NCI-H2171 treated with DMSO at 0.1 percent for 48 hours (cell line): ENCODE measurements at places on chromosomes 3 and 15.

DNA sequence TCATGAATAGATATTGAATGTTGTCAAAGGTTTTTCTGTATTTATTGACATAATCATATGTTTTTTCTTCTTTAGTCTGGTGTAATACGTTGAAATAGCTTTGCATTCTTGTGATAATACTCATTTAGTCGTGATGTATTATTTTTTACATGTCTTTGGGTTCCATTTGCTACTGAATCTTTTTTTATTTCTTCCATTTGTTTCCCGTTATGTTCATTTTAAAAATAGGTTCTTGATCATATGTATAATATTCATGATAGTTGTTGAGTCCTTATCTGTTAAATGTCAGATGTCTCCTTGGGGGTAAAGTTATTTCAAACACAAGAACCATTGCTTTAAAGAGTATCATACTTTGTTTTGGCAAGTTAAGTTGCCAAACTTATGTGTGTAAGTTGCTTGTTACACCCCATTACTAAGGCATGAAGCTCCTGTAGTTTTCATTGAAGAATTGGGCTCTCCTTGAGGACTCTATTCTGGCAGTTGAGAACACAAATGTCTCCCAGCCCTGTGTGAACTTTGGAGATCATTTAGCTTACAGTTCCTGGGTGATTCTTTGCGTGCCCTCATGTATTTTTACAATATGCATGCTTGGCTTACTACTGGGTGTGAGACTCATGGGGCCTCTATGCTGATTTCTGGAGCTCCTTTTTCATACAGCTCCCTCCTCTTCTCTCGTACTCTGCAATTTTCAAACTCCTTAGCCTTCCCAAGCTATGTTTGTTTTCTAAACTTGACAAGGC is 8.3 kb downstream of the AKAP13 start:
- DNase-seq = no peak

GRCh38 chr3:128076483-128077201 is 24.4 kb downstream of the SEC61A1 start:
- DNase-seq = peak; percentile 28

DNA sequence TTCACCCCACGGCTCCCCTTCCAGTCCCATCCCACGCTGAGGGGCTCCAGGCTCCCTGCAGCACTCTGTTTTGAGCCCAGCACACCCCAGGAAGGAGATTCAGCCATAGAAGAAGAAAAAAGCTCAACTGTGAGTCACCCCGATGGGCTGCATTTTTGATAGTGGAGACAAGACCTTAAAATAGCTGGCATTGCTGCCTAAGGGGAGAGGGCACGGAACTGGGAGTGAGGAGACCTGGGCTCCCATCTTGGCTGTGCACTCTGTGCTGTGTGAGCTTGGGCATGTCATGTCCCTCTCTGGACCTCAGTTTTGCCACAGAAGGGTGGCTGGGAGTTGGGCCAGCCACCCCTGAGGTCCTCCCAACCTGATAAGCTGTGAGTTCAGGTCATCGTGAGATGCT is 57.2 kb upstream of the SMAD6 start:
- DNase-seq = no peak

- DNase-seq = no peak
Observed at GRCh38 chr15:39936187-39936586, 2.3 kb downstream of the EIF2AK4 start.

- DNase-seq = no peak
Observed at GRCh38 chr3:125023833-125024555, 31.8 kb downstream of the HEG1 start.

DNA sequence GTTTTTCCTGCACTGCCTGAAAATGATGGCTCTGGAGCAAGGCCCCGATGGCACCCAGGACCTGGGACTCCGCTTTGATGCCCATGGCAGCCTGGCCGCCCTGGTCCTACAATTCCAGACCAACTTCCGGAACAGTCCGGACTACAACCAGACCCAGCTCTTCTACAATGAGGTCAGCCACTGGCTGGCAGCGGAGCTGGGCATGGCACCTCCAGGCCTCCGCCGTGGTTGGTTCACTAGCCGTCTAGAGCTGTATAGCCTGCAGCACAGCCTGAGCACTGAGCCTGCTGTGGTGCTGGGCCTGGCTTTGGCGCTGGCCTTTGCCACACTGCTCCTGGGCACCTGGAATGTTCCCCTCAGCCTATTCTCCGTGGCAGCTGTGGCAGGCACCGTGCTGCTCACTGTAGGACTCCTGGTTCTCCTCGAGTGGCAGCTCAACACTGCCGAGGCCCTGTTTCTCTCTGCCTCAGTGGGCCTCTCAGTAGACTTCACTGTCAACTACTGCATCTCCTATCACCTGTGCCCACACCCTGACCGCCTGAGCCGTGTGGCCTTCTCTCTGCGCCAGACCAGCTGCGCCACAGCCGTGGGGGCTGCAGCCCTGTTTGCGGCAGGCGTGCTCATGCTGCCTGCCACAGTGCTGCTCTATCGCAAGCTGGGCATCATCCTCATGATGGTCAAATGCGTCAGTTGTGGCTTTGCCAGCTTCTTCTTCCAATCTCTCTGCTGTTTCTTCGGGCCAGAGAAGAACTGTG is 10.9 kb downstream of the DISP2 start:
- DNase-seq = no peak

GRCh38 chr3:45198264-45199260 is 27.5 kb downstream of the TMEM158 start:
- DNase-seq = no peak

DNA sequence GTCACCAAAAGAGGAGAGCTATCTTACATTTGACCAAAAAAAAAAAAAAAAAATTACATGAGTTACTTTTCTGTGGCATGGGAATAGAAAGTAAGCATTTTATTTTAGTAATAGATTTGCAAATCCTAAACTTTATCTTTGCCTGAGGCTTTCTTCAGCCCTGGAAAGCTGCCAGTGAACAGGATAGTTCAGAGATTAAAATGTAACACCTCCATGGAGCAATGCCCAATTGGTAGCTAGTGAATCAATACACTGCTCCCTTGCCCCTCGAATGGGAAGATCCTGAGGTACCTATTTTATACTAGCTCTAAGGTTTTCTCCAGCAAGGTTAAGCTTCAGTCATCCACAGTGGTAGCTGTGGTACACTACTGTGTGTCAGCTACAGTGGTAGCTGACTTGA is 867.1 kb downstream of the NAALADL2 start:
- DNase-seq = no peak

DNA sequence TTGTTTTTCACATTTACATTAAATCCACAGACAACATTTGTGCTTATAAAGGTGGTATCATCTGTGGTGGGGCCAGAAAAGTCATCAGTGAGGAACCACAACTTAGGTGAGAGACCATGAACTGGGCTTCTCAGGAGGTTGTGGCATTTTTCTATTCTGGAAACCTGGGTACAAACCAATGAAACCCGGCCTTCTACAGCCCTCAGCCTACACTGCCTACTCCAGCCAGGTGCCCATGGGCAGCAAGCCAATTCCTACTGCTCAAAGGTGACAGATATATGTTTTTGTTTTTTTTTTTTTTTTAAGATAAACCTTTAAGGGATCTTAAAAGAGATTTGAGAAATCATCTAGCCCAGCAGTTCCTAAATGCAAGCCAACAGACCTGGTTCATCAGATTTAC is 20.3 kb downstream of the SPG21 start:
- no peak for DNase-seq

DNA sequence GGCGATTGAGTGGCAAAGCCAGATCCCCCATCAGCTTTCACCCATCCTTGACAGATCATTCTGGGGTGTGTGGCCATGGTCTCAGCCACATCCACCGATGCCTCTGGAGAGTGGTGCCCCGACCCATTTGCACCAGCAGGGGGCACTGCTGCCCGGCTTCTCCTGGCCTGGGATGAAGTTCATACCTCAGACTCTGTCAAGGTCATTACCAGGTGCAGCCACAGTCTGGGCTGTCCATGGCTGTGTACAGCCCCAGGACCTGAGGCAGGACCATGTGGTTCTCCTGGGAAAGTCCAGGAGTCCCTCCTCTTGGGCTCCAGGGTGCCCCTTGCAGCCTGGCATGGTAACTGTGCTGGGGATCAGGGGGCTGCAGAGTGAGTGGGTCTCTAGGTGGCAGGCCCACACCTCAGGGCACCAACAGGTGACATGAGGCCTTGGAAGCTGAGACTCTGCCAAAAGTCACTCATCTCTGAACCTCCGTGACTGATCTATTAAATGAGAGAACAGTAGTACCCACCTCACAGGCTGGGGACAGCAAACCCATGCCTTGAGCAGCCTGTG is 67.2 kb downstream of the CACNA2D2 start:
- no peak for DNase-seq

DNA sequence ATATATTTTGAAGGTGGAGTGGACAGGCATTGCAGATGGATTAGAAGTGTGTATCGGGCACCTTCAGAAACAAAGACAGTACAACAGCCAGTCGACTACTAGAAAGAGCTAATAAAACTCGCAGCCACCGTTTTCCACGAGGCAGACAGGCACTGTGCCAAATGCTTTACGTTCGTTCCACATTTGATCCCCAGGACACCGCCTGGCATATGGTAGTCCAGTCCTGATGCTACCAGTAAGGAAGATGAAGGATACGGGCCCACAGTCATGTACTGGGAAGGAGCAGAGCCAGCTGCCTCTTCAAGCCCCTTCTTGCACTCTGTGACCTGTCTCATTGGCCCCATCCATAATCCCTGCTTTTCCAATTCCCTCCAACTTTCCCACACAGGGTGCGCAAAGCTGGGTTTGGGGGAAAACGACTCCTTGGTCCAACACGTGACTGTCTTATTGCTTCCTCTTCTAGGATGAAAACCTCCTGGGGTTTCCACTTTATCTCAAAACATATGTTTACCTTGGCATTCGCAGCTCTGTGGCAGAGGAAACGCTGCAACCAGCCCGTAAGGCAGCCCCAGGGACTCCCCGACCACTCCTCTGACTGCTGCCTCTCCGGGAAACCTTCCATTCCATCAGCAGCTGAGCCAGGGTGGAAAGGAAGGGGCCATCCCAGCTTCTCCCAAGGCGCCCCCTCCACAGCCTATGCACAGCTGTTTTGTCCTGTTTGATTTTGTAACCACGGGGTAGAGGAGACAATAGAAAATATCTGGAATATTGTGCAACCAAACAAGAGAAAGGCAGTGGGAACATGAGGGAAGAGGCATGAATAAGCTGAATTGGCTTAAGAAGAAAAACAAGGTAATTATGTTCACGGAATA is 107.4 kb downstream of the ADAMTS17 start:
- peak; percentile 2 for DNase-seq

- DNase-seq = no peak
Observed at GRCh38 chr3:121436074-121436473, 109.7 kb downstream of the POLQ start.

DNA sequence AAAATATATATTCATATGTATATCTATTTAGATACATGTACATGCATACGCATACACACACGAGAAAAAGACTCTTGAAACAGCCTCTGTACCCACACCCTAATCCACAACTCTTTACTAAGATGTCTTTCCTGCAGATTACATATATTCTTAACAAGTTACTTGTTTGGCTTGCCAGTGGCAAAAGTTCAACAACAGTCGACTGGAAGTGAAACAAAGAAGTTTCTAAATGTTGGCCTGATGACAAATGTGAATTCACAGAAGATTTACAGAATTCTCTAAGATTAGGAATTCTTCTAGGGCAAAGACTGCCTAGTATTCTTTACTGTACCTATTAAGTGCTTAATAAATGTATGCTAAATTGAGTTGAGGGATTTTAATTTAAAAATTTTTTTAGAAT is 116.8 kb downstream of the CDIN1 start:
- DNase-seq = no peak

- DNase-seq = no peak
Observed at GRCh38 chr15:35061825-35062737, 23.0 kb downstream of the NANOGP8 start.

GRCh38 chr15:58518626-58519025 is 86.8 kb downstream of the LIPC start:
- no peak for DNase-seq

GRCh38 chr15:73748730-73749129 is 4.4 kb downstream of the INSYN1 start:
- DNase-seq = peak; percentile 5

GRCh38 chr15:78927077-78927790 is 17.6 kb downstream of the CTSH start:
- no peak for DNase-seq

DNA sequence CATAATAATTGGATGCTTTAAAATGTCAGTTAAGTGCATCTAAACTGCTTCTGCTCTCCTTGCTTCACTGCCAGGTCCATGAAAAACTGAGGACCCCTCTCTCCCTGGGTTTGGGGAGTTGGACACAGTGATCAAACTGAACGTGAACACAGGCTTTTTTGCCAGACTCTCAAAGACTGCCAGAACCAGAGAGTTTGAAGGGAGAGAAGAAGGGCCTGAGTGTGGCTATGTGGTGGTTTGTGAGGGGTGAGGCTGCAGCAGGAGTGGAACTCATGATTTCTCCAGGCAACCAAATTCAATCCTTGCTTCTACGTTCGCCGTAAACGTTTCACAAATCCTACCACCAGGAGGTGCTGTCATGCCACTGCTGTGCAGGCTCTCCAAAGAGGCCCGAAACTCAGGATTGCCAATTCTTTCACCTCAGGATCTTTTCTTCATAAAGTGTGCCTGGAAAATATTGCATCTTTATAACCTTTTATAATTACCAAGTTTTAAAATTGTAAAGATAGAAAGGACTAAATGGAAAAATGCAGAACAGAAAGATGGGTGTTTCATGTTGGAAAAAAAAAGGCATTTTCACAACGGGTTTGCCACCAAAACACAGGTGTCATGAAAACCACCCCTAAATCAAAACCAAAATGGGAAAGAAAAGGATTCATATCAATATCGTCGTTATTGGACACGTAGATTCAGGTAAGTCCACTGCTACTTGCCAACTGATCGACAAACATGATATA is 19.7 kb downstream of the TM4SF4 start:
- DNase-seq = peak; percentile 1

DNA sequence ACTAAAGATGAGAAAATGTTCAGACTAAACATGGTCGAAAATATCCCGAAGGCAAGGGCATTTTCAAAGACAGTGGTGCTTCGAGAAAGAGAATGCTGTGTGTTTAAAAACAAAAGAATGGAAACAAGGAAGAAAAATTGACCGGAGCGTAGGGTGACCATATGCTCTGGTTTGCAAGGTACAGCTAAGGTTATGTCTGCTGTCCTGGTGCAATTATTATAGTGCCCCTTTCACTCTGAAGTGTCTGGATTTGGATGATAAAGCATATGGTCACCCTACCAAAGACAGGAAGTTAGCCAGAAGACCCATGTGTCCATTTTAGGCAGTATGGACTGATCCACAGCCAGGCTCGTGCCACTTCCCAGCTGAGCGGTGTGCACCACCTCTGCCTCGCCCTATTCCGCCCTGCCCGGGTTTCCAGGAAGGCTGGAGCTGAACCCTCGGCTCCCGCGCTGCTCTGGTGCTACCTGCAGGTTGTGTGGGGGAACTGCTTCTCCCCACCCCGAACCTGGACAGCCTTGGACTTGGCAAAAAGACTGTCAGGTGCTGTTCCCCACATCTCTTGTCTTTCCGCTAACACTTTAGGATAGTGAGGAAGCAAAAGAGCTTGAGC is 25.2 kb downstream of the GOLGA6D start:
- DNase-seq = peak; percentile 57

DNA sequence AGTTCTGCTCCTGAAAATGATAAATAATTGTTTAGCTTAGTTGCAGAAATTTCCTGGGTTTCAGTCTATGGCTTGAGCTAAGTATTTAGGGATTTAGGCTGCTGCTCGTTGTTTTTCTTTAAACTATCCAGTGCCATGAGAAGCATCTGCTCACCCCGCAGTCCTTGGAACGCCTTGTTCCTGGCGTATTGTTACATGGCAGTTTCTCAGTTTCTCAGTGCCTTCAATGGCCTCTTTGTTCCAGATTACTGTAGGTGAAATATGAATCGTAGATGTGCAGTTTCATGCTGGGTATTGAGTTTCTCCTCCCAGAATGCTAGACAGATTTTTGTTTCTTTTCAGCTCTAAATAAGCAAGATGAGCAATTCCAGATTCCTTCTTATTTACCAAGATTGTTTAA is 269.5 kb upstream of the GBE1 start:
- peak; percentile 44 for DNase-seq
